ENCODE measurements at places on chromosomes 4 and X.

DNA sequence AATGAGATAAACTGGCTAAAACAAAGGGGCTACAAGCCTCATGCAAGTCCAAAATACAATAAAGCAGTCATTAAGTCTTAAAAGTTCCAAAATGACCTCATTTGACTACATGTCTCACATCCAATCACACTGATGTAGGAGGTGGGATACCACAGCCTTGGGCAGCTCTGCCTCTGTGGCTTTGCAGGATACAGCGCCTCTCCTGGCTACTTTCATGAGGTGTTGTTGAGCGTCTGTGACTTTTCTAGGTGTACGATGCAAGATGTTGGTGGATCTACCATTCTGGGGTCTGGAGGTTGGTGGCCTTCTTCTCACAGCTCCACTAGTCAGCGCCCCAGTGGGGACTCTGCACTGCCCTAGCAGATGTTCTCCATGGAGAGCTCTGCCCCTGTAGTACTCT, 944.9 kb downstream of the TECRL start:
- DNase-seq: no peak

GRCh38 chr4:170818786-170819185, 729.0 kb upstream of the AADAT start:
- DNase-seq: no peak

DNA sequence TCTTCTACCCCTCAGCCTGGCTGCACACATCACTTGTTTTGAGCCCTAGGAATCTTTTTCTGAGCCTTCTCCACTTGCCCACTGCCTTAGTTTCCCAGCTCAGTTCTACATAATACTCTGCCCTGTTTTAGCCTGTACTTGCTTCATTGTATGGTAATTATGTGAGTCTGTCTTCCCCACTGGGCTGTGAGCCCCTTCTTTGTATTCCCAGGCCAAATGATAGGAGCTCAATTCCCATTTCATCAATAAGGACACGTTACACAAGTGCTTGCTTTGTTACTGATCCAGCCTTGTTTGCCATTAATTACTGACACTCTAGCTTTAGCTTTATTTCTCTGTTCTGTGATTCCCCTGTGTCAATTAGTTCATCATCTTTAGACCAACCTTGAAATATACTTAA, 28.1 kb downstream of the KIT start:
- DNase-seq: no peak

DNA sequence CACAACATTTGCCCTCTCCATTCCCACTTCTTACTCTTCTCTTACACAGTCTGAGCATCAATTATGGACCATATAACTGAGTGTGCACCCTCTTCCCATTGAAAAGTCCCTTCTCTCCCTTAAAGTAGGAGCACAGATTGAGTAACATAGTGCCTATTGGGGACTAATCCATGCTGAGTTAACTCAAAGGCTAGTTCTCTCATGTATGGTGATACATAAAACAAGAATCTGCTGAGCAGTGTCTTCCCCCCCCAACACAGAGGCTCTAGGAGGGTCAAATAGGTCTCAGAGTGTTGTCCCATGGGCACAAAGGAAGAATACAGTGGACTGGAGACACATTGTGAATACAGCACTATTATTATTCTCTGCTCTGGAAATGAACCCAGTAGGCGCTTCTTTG, 274.6 kb upstream of the BOD1L1 start:
- DNase-seq: no peak

GRCh38 chr4:66653937-66654336, 891.4 kb downstream of the CENPC start:
- no peak for DNase-seq

- no peak for DNase-seq
Measured at GRCh38 chrX:53324803-53325202, 43.4 kb upstream of the IQSEC2 start.

GRCh38 chr4:7540654-7541413, 106.1 kb upstream of the PSAPL1 start:
- DNase-seq: no peak

GRCh38 chr4:8837181-8837841, 34.3 kb downstream of the HMX1 start:
- DNase-seq: no peak

- DNase-seq: no peak
Measured at GRCh38 chrX:2756548-2756947, 4.7 kb downstream of the XG start.

- DNase-seq: no peak
Measured at GRCh38 chrX:27933361-27933760, 47.9 kb downstream of the DCAF8L1 start.
